ENCODE measurements at places on chromosomes 2 and 18. TPM values are rescaled to one million over a fixed set of nuclear protein-coding genes. Genes with fewer than 3 reads are reported as not detected.

The SEH1L gene
- polyA plus RNA-seq, result 30.9 TPM

DNA sequence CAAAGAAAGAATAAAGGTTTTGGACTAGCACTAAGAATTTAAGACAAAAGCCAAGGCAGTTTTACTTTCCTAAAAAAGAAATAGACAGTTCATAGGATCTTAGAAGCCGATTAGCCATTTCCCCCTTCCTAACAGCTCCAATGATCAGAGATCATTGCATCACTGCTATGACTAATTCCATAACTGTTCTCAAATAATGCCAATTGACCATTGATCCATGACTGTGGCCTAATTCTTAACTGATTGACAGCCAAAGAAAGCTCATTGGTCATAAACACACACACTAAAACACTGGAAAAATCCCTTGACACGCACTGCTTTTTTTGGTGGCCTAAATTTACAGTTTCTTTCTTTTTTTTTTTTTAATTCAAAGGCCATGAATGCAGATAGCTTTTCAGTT lies 345.0 kb upstream of the ACVR2A start:
- no peaks in the 10 kb centered on the region for H3K27me3 ChIP-seq
- H3K27ac ChIP-seq, result no peak overlapping the region
- no peak overlapping the region for H3K4me3 ChIP-seq
- peak; percentile 16 for DNase-seq

- no peak overlapping the region for H3K27ac ChIP-seq
- no peak for DNase-seq
- no peak overlapping the region for H3K4me3 ChIP-seq
- no peaks in the 10 kb centered on the region for H3K27me3 ChIP-seq
Measured at GRCh38 chr18:63444580-63444979, 22.3 kb upstream of the VPS4B start.

DNA sequence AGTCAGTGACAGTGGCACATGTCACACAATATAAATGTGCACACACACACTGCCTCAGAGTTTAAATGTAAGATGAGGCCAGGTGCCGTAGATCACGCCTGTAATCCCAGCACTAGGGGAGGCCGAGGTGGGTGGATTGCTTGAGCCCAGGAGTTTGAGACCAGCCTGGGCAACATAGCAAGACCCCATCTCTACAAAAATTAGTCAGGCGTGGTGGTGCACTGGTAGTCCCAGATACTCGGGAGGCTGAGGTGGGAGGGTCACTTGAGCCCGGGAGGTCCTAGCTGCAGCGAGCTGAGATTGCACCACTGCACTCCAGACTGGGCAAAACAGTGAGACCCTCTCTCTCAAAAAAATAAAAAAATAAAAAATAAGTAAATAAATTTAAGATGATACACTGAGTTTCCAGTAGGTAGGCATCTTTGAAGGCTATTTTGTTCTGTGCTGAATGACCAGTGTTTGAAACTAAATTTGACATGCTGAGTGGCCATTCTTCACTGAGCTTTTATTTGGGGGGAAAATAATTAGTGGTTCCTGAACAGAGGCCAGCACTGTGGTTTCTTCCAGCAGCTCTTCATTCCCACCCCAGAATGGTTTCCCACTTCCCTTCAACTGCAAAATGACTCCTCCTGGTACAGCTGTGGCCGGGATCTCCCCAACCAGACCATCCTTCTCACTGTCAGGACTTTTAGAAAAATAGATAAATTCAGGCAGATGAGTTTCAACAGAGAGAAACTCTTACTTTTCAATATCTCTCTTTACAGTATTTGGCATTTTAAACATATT lies 44.9 kb downstream of the PSMG2 start:
- no peaks in the 10 kb centered on the region for H3K4me1 ChIP-seq
- no peaks in the 10 kb centered on the region for H3K36me3 ChIP-seq
- DNase-seq, result no peak
- H3K4me3 ChIP-seq, result no peak overlapping the region
- H3K27ac ChIP-seq, result no peak overlapping the region

DNA sequence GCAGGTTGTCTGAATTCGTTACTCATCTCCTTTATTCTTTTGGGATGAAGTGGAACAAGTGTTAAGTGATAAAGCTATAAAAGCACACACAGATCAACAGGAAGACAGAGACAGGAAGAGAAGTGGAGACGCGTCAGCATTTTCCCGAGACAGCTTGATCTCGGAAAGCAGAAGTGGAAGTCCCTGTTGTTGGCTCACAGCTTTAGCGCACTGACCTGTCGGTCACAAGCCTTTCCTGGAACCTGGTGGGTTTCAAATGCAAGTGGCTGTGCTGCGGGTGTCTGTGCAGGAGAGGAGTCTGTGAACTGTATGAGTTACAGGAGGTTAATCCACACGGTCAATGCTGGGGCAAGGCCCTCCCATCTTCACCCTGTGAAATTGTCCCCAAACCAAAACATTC lies 116.6 kb upstream of the PELI1 start:
- no peak overlapping the region for H3K4me3 ChIP-seq
- DNase-seq, result peak; percentile 46
- H3K27me3 ChIP-seq, result no peaks in the 10 kb centered on the region
- no peaks in the 10 kb centered on the region for H3K4me1 ChIP-seq
- no peak overlapping the region for H3K27ac ChIP-seq

GRCh38 chr2:200777275-200777674 lies 34.4 kb upstream of the BZW1 start:
- H3K36me3 ChIP-seq, result no peaks in the 10 kb centered on the region
- DNase-seq, result peak; percentile 40
- no peak overlapping the region for H3K4me3 ChIP-seq

DNA sequence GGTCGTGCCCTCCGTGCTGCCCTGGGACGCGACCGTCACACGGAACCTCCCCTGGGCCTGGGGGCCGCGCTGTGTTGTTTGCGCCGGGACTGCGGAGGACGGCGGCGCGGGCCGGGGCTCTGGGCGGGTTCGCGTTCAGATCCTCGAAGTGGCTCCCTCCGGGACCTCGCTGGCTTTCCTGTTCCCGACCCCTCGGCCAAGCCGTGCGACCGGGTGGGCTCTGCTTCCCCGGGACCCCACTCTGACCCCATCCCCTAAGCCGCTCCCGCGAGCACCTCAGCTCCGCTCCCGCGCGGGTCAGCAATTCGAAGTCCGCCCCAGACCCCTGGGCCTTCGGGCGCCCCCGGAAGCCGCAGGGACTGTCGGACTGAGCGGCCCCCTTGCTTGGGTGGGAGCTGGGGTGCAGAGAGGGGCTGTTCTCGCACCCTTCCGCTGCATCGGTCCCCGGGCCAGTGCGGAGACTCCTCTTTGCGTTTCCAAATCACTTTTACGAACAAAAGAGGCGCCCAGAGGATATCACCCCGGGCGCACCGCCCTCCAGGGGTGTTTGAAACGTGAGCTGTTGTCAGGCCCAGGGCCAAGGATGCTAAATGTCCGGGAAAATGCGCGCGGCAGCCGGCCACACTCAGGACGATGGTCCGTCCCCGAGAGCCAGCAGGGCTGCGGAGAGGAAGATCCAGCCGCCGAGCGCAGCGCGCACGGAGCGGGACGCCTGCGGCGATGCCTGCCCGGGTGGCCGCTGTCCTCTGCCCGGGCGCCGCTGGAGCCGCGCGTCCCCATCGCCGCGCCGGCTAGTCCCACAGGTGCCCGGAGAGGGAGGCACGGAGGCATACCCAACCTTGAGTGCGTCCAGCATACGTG lies 73.5 kb downstream of the ZCCHC2 start:
- no peaks in the 10 kb centered on the region for H3K36me3 ChIP-seq
- H3K27ac ChIP-seq, result no peak overlapping the region
- no peaks in the 10 kb centered on the region for H3K4me1 ChIP-seq
- peaks cover 42% of the 10 kb centered on the region for H3K27me3 ChIP-seq
- peak overlapping the region; percentile 39 for H3K4me3 ChIP-seq
- peak; percentile 46 for DNase-seq

- no peak overlapping the region for H3K27ac ChIP-seq
- H3K36me3 ChIP-seq, result no peaks in the 10 kb centered on the region
- H3K27me3 ChIP-seq, result no peaks in the 10 kb centered on the region
Measured at GRCh38 chr2:10007435-10007834, 35.9 kb upstream of the KLF11 start.
